ENCODE measurements at places on chromosomes 1 and 21.

- no peak for DNase-seq
Measured at GRCh38 chr1:4587721-4588120, 66.7 kb upstream of the AJAP1 start.

- DNase-seq, result no peak
Measured at GRCh38 chr1:153933430-153933829, 10.7 kb upstream of the GATAD2B start.

DNA sequence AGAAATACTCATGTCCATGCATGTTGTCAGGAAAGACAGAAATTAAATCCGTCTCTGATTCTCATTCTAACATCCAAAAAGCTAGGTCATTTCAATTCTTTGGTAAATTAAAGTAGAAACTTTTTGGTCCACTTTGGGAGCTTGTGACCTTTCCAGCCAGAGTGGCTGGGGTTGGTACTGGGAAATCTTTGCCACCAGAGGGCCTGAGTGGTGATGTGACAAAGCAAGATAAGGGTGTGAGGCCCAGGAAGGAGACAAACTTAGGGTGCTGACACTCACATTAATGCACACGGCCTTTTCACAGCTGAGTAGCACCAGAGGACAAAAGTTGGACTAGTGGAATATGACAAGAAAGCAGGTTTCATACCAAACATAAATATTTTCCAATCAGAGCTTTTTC lies 144.3 kb downstream of the DNM3 start:
- no peak for DNase-seq

GRCh38 chr1:147611021-147611426 lies 59.3 kb downstream of the ACP6 start:
- DNase-seq, result no peak

DNA sequence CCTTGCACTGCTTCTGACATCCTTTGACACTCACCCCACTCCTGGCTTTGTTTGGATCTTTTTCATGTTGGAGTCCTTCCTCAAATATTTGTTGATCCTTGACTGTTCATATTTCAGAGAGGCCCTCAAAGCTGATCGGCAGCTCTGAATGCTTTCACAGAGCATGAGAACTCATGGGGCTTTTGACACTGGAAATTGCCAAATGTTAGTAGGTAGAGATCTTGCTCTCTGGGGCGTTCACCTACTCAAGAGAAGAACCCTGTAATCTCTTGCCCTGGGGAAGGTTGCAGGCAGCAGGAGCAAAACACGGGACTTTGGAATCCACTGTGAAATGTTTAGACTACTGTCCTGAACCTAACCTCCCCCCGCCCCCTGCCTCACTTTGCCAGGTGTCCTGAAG lies 67.4 kb upstream of the STUM start:
- no peak for DNase-seq

DNA sequence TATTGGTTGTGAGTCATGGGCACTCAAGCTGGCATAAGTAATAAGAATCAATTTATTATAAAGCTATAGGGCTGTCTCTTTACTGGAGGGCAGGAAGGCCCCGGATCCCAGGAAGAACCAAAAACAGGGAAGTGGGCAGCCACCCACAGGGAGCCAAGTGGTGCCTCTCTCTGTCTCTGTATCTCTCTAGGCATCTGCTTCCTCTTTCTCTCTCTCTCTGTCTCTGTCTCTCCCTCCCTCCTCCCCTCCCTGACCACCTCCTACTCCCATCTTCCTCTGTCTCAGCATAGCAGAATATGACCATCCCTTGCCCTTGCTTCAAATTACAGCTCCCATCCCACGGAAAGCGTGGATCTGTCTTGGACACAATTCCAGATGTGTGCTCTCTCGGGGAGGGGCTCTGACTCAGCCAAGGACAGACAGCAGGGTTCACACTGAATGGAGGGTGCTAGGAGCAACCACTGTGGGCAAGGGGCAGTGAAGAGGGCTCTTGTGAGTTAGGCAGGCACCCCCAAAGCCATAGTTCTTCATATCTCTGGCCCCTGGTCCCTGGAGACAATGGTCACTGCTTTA lies 80.4 kb upstream of the LPGAT1 start:
- no peak for DNase-seq

GRCh38 chr1:197902131-197902453 lies 338 bp upstream of the C1orf53 start:
- DNase-seq, result no peak

GRCh38 chr1:113095790-113096455 lies 22.9 kb downstream of the LRIG2 start:
- DNase-seq, result no peak

DNA sequence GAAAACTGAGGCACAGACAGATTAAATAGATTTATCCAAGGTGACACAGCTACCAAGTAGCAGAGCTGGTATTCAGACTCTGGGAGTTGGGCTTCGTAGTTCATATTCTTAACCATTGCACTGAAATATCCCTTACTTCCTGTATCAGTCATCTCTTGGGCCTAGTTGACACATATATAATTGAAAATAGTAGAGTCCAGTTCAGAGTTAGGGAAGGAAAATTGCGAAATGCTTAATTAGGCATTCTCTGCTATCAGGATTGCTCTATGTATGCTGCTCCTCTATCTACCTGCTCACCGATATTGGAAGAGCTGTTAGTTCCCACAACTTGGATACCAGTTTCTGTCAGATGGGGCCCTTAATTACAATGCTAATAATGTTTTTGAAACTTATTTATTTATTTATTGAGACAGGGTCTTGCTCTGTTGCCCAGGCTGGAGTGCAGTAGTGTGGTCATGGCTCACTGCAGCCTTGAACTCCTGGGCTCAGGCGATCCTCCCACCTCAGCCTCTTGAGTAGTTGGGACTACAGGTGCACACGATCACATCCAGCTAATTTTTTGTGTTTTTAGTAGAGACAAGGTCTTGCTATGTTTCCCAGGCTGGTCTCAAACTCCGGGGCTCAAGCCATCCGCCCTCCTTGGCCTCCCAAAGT lies 8.2 kb downstream of the RCOR3 start:
- no peak for DNase-seq

All from astrocyte (in vitro differentiated cells and primary cell).